Stimulated activated CD8-positive, alpha-beta memory T cell treated with anti-CD3 and anti-CD28 coated beads, Interleukin-4, amount 100 ng/mL, for 1 hour (primary cell): ENCODE measurements at places on chromosomes 1 and 21.

DNA sequence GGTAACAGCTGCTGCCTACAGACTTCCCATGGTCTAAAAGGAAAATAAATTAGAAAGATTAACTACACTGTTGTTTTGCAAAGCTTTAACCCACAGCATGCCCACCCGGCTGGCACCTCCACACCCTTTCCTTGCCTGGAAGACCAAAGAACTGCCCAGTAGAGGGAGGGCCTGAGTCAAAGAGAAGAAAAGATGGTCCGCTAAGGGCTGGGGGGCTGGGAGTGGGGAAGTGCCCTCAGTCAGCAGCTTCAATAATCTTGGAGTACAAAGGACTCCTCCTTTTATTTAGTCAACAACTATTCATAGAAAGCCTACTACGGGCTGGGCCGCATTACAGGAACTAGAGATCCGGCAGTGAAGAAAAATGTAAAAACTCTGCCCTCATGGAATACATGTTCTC, 40.6 kb downstream of the ERI3 start:
- no peak for DNase-seq

- DNase-seq = no peak
Measured at GRCh38 chr1:118933051-118933781, 54.9 kb downstream of the TBX15 start.

DNA sequence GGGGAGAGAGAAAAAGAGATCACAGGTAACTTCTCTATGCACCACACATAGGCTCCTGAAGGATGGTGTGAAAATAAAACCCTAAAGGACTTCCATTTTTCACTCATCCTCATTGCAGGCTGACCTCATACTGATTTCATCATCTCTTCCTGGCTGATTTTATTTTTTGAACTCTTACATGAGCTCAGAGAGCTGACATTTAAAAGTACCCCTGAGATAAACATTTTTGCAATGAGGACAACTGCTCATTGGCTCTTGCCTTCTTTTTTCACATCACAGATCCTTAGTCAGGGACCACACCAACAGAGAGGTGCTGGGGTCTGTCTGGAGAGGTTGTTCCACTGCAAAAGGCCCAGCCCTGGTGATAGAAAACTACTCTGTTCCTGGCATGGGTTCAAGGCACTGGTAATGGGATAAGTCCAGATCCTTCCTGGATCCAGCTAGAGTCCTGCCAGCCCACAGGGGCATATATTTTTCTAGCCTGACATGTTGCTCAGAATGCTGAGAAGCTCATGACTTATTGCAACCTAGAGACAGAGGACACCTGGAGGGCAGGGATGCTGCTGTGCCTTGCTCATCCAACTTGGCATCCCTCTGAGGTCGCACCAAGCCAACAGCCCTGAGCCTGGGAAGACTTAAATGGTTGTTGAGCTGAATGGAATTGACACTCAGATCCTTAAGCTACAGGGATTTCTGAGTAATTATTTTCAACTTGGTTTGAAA, 360.0 kb downstream of the HHAT start:
- DNase-seq = no peak

DNA sequence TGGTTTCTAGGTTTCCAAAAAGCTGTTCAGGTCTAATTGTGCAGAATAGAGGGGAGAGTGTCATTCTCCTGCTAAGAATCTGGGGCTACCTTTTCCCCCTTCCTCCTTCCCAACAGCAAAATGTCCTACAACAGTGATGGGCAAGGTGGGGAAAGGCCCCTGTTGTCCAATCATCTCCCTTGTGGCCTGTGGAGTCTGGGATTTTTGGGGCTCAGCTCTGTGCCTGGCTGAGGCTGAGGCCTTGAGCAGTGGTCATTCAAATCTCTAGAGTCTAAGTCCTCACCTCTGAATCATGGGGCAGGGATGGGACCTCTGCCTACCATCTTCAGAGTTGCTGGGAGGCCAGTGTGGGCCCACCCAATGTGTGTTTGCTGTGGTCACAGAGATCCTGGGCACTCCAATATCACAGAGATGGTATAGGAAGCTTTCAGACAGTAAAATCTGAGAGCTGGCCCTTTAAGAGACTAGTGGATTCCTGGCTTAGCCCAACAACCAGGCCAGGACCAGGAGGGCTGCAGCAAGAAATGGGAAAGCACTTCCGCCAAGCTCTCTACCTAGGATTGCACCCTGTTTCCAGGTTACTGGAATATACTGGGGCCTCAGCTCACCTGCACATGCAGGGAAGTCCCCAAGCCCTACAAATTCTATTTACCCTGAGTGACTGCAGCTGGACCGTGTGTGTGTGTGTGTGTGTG, 28.5 kb upstream of the TENT5C start:
- no peak for DNase-seq

DNA sequence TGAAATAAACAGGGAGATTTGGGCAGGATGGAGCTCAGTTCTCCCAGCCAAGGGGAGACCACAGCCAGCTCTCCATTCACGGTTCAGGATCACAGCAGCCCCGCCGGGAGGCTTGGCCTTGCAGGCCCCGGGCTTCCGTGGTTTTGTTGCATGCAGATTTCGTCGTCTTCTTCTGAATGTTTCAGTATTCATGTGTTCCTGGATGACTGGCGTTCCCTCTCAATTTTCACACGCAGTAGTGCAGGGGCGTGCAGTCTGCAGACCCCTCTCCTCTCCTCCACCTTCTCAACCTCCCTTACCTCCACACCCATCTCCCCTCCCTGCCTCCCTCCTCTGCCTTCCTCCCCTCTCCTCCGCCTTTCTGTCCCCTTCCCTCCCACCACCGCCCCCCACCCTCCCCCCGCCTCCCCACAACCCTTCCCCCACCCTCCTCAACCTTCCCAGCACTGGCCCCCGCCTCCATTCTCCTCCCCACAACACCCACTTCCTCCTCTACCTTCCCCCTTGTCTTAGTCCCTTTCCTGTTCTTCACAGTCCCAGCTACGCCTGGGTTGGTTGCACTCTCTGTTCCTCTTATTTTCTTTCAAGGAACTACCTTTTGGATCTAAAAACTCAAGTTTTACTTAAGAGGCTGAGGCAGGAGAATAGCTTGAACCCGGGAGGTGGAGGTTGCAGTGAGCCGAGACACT, 8.4 kb upstream of the SLC19A1 start:
- no peak for DNase-seq

DNA sequence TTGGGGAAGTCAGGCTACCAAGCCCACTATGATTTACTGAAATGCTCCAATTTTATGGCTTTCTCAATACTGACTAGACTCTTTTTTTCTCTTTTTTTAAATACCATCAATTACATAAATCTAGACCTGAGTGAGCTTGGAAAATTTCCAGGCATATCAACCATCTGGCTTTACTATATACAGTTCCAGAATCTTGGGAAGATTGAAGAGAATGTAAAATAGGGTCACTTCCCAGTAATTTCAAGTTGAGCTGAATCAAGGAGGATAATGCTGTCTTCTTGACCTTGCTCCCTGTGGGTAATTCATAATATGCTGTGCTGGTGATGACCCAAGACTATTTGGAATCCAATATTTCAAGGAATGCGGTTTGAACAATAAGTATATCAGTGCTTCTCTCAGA, 108.1 kb downstream of the MAP3K21 start:
- no peak for DNase-seq

- no peak for DNase-seq
Measured at GRCh38 chr1:16175610-16176553, 20.0 kb upstream of the EPHA2 start.

- DNase-seq = no peak
Measured at GRCh38 chr1:154726443-154726842, 118.5 kb upstream of the ADAR start.

DNA sequence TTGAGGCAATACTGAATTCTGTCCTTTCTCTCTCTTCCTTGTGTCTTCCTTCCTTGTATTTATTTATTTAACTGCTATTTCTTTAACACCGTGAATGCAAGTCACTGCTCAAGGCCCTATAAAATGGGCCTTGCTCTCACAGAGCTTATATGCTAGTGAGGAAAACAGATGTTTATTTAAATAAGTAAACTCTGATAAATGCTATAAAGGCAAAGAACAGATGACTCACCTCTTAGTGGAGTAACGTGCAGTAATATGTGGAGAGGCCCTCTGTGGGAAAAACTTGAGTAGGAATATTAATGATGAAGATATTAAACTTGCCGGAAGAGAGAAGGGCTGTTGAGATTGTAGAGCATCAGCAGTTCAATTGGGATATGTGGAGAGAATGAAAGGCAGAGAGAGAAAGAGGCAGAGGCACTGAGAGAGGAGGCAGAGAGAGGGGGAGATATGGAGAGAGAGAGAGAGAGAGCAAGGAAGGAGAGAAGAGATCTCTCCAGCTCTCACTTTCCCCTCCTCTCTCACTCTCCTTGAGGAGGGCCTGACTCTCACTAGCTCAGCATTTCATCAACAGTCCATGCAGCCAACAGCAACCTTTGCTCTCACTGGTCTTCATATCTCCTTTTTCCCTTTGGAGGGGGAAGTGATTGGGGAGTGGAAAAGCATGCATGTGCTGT, 322.2 kb downstream of the LMX1A start:
- no peak for DNase-seq

- no peak for DNase-seq
Measured at GRCh38 chr21:43192501-43193081, 23.8 kb downstream of the CRYAA start.

DNA sequence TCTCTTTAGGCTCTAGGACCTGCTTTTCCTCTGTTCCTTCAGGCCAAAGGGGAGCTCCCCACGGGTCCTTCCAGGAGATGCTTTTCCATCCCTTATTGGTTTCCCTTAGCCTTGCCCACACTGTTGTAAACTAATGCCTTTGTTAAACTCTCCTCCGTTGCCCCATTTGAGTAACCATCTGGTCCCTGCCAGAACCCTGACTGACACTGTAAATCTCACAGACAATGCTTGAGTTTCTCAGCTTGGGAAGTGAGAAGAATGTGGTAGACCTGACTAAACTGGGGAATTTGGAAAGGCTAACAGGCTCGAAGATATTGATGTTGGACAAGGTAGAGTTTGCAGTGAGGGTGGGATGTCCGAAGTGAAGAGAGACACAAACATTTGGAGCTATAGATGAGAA, 11.4 kb downstream of the AKNAD1 start:
- DNase-seq = no peak

DNA sequence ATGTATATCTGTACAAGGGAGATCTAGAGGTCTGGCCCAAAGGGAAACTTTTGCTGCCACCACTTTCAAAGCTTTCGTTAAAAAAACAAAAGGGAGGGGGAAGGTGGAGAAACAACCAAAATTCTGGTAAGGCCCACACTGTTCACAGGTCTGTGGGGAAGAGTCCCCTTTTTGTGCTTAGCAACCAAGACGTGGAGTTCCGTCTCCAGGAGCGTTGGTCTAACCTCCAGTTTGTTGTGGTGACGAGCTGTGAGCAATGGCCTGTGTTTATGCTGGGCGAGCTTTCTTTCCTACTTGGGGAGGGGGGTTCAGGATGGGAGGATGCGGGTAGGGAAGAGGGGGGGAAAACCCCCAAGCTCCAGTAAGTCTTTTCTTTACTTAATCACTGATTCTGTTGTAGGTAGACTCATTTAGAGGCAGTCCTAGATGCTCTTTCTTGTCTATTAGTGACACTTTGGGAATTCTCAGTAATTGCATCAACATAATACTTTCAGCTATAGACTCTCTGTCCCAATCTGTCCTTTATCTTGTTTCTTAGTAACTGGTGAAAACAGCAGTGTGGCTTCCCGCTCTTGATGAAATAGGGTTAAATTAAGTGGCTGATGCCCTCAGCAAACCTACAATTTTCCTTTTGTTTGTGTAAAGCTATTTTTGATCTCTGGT, 1.5 kb downstream of the HIPK1 start:
- DNase-seq = peak; percentile 39

GRCh38 chr1:232186931-232187330, 443.0 kb downstream of the SIPA1L2 start:
- no peak for DNase-seq

DNA sequence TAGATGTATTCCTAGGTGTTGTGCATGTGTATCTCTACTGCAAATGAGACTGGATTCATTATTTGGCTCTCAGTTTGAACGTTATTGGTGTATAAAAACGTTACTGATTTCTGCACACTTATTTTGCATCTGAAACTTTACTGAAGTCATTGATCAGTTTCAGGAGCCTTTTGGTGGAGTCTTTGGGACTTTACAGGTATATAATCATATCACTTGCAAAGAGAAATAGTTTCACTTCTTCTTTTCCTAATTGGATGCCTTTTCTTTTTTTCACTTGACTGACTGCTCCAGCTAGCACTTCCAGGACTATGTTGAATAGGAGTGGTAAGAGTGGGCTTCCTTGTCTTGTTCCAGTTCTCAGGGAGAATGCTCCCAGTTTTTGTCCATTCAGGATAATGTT, 252.2 kb downstream of the SMYD3 start:
- DNase-seq = no peak

GRCh38 chr1:185054365-185055060, 9.2 kb downstream of the RNF2 start:
- no peak for DNase-seq

DNA sequence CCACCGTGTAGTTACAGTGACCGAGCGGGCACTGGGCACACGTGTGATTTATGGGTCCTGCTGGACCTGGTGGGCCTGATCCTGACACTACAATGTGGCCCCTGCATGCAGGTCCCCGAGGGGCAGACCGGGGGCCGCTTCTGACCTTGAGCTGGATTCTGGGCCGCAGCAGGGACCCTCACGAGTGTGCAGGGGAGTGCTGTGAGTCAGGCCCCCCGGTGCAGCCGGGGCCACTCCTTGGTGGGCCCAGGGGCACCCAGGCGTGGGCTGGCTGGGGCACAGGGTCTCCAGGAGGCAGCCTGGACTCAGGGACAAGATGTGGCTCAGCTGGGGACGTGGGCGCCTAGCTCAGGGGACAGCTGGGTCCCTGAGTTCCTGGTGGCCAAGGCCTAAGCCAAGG, 77.5 kb upstream of the TTC34 start:
- DNase-seq = no peak

DNA sequence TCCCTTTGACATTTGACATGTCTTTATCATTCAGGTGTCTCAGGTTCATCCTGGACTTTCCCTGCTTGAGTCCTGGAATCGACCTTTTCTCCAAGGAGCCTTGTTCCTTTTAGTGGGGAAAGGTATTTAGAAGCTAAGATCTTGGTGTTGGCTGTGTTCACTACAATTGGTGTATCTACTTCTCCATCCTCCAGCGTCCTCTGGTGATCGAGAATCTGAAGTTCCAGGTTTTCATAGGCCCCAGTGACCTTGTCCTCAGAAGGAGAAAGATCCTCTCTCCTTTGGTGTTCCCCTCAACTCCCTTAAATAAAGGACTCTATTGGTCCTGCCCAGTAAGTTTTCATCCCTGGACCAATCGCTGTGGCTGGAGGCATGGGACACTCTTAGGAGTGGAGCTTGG, 22.1 kb downstream of the MROH7 start:
- DNase-seq = no peak

DNA sequence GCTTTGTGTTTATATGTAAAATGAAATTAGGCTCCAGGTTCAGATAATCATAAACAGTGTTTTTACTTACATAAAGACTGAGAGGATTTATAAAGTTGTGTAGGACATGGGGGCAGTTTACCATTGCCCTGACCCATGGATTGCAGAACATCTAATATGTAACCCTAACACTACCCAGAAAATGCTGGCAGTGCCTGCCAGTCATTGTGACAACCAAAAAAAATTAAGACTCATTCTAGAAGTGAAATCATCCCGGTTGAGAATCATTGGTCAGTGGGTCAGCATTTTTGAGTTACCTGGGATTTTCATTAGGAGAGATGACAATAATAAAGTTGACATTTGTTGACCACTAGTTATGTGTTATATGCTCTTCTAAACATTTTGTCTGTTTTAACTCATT, 31.2 kb upstream of the THEM4 start:
- DNase-seq = no peak
